CD4-positive, alpha-beta T cell treated with Interleukin-21 for 1 hour (primary cell): ENCODE measurements at places on chromosomes 13 and 19.
A peak's percentile ranks its signal among the peaks of the same experiment; 100 is the strongest.

- no peak for DNase-seq
Observed at GRCh38 chr19:2812414-2813234, 7.0 kb upstream of the ZNF554 start.

DNA sequence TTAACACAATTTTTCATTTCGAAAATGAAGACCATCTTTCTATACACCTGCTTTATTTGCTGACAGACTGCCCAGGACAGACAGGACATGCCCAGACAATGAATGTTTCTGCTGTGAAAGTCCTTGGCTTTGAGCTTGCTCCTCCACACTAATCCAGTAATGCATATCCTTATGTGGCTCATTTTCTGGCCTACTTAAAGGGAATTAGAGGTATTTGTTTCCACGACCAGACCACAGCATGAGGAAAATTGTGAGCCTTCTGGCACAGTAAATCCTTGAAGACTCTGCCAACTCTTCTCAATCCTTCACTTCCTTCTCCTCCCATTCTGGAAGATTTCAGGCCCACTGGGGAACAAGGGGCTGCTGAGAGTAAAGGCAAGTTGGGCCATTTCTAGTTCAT, 25.7 kb downstream of the CCDC70 start:
- DNase-seq: no peak

GRCh38 chr19:45428384-45429231, 4.9 kb upstream of the ERCC1 start:
- DNase-seq: peak; percentile 32

- no peak for DNase-seq
Observed at GRCh38 chr13:24234200-24234915, 73.8 kb downstream of the SPATA13 start.

GRCh38 chr19:44738603-44739558, 9.6 kb upstream of the BCL3 start:
- DNase-seq: peak; percentile 21

- no peak for DNase-seq
Observed at GRCh38 chr13:97436845-97437244, 2.9 kb downstream of the RAP2A start.

GRCh38 chr19:45528744-45529419, 21.6 kb downstream of the VASP start:
- no peak for DNase-seq

GRCh38 chr19:38726761-38727301, 17.4 kb downstream of the CAPN12 start:
- peak; percentile 39 for DNase-seq

DNA sequence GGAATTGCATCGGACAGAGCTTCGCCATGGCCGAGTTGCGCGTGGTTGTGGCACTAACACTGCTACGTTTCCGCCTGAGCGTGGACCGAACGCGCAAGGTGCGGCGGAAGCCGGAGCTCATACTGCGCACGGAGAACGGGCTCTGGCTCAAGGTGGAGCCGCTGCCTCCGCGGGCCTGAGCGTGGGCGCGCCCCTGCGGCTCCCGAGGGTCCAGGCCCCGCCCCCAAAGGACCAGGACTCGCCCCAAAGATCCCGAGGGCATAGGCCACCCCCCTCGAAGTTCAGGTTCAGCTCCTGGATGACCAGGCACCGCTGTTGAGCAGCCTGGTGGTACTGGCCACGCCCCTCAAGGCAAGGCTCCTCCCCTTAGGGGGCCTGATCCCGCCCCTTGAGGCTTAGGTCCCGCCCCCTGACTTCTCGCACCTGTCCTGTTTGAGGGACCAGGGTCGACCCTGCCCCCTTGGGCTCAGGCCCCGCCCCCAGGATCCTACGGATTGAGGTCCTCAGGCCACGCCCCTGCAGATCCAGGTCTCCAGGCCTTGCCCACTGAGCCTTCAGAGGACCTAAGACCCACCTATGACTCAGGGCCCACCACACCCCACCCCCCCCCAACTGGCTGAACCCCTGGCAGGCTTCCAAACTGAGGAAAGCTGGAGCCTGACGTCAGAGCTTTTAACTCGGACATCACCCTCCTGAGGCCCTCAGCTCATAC, 43.1 kb downstream of the CYP4F22 start:
- DNase-seq: peak; percentile 83
